ENCODE measurements at places on chromosomes 13 and 19. TPM values are rescaled to one million over a fixed set of nuclear protein-coding genes. Genes with fewer than 3 reads are reported as not detected.

ZNF581 gene
- total RNA-seq, result 33.8 TPM

DNA sequence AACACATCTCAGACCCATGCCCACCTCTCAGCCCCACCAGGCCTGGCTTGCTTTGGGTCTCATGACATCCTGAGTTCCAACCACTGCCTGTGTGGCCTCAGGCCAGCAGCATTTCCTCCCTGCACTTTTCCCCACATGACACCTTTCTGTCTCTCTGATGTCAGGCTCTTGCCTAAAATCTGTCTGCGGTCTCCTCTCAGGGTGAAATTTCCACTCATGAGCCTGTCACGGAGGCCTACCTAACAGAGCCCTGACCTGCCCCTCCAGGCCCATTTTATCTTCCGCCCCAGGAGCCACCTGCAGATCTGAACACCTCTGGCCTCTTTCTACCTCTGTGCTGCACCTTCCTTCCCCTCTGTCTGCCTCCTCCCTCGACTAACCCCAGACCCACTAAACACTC, 93.5 kb downstream of the ZDHHC20 start:
- no peaks in the 10 kb centered on the region for H3K27me3 ChIP-seq
- DNase-seq, result peak; percentile 66
- H3K36me3 ChIP-seq, result no peaks in the 10 kb centered on the region
- H3K27ac ChIP-seq, result peak overlapping the region; percentile 89
- peaks cover 14% of the 10 kb centered on the region for H3K4me1 ChIP-seq

CRX gene
- total RNA-seq, result not detected

ATP8A2 gene
- 3.5 TPM for total RNA-seq

FBXO27 gene
- not detected for total RNA-seq

CASP14 gene
- not detected for total RNA-seq

F2RL3 gene
- not detected for total RNA-seq

DNA sequence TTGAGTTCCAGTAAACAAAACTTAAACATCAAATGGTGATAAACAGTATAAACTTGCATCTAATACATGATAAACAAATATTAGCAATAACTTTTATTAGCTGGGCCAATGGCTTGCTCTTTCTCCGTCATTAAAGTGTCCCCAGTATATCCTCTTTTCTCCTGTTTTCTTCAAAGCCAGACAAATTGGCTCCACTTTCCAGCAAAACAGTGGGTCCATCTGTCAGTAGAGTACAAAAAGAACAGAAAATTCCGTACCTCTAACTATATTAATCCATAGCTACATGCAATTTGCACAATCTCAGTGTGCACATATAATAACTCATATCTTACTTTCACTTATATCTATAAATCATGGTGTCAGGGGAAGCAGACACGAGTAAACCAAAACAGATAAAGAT, 678.0 kb upstream of the SPRY2 start:
- H3K4me1 ChIP-seq, result no peaks in the 10 kb centered on the region
- no peak overlapping the region for H3K27ac ChIP-seq
- DNase-seq, result no peak
- no peaks in the 10 kb centered on the region for H3K36me3 ChIP-seq
- H3K27me3 ChIP-seq, result no peaks in the 10 kb centered on the region
- no peak overlapping the region for H3K4me3 ChIP-seq

ARL11 gene
- total RNA-seq, result 1.7 TPM

DNA sequence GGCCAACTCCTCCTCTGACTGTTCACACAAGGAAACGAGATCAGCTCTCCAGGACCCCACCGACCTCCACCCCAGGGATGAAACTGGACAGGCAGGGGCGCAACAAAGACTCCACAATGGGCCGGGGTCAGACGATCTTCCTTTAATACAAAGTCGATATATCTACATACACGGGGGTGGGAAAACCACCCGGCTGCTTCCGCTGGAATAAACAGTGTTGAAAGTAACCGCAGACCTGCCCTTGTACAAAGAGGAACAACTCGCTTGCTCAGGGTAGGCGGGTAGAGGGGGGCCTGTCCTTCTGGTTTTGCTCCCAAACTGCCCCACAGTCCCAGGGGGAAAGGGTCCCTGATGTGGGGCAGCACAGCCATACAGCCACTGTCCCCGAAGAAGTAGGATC, 135.2 kb downstream of the PTPRS start:
- DNase-seq, result peak; percentile 32
- peak overlapping the region; percentile 30 for H3K4me3 ChIP-seq
- no peaks in the 10 kb centered on the region for H3K36me3 ChIP-seq

- H3K27ac ChIP-seq, result no peak overlapping the region
- H3K4me1 ChIP-seq, result peaks cover 4% of the 10 kb centered on the region
- no peaks in the 10 kb centered on the region for H3K36me3 ChIP-seq
- DNase-seq, result no peak
- peaks cover 3% of the 10 kb centered on the region for H3K27me3 ChIP-seq
- no peak overlapping the region for H3K4me3 ChIP-seq
Measured at GRCh38 chr19:6947745-6948144, 60.4 kb downstream of the ADGRE1 start.

GRCh38 chr13:60755380-60756163, 358.6 kb downstream of the TDRD3 start:
- no peaks in the 10 kb centered on the region for H3K27me3 ChIP-seq
- DNase-seq, result no peak
- H3K36me3 ChIP-seq, result no peaks in the 10 kb centered on the region
- no peaks in the 10 kb centered on the region for H3K4me1 ChIP-seq

TNFSF9 gene
- 1.0 TPM for total RNA-seq

TUBB4A gene
- total RNA-seq, result 7.6 TPM

DNA sequence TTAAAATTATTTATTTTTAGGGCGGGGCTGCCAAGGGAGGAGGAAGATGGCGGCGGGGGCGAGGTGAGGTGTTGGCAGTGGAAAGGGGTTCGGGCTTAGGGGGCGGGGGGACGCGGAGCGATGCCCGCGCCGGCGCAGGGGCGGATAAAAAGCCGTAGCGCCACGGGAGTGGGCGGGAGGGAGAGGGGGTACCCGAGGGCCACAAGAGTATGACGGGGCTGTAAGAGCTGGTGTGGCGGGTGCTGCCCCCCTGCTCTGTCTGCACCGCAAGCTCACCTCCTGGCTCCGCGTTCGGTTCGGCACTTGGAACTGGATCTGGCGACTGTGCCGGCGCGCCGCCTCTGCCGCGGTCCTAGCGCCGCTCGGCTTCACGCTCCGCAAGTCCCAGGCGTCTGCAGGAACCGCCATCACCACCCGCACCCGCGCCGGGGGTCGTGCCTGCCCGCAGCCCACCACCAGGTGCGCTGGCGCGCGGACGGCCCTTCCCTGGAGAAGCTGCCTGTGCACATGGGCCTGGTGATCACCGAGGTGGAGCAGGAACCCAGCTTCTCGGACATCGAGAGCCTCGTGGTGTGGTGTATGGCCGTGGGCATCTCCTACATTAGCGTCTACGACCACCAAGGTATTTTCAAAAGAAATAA, 265.2 kb upstream of the SGCG start:
- H3K27me3 ChIP-seq, result peaks cover 41% of the 10 kb centered on the region
- H3K4me1 ChIP-seq, result peaks cover 2% of the 10 kb centered on the region
- no peak for DNase-seq
- H3K4me3 ChIP-seq, result peak overlapping the region; percentile 2
- no peaks in the 10 kb centered on the region for H3K36me3 ChIP-seq
- H3K27ac ChIP-seq, result no peak overlapping the region

ELSPBP1 gene
- total RNA-seq, result not detected

ZNF536 gene
- not detected for total RNA-seq

MTRF1 gene
- total RNA-seq, result 45.9 TPM

DNA sequence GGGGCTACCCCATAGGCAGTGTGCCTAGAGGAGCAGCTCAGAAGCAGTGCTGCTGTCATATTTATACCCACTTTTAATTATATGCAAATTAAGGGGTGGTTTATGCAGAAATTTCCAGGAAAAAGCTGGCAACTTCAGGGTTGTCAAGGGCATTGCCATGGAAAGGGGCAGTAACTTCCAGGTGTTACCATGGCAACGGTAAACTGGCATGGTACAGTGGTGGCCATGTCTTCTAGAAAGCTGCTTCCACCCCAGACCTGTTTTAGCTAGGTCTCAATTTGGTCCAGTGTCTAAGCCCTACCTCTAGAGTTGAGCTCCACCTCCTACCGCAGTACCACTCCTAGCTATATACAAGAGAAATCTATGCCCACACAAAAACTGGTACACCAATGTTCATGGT, 11.3 kb downstream of the PNMA8A start:
- peaks cover under 1% of the 10 kb centered on the region for H3K27me3 ChIP-seq
- no peak overlapping the region for H3K27ac ChIP-seq
- no peak for DNase-seq
- H3K36me3 ChIP-seq, result no peaks in the 10 kb centered on the region
- H3K4me3 ChIP-seq, result no peak overlapping the region
- no peaks in the 10 kb centered on the region for H3K4me1 ChIP-seq

- H3K36me3 ChIP-seq, result peaks cover 10% of the 10 kb centered on the region
- H3K4me3 ChIP-seq, result no peak overlapping the region
- DNase-seq, result no peak
- H3K27me3 ChIP-seq, result no peaks in the 10 kb centered on the region
- H3K4me1 ChIP-seq, result peaks cover 41% of the 10 kb centered on the region
Measured at GRCh38 chr19:54151362-54152035, 8.0 kb downstream of the LENG1 start.

CEACAM4 gene
- not detected for total RNA-seq

PBX4 gene
- total RNA-seq, result 49.4 TPM

GSK3A gene
- 27.1 TPM for total RNA-seq

GRCh38 chr13:38518328-38518727, 168.5 kb upstream of the FREM2 start:
- H3K4me3 ChIP-seq, result no peak overlapping the region
- DNase-seq, result no peak
- no peaks in the 10 kb centered on the region for H3K4me1 ChIP-seq
- H3K36me3 ChIP-seq, result no peaks in the 10 kb centered on the region

DNA sequence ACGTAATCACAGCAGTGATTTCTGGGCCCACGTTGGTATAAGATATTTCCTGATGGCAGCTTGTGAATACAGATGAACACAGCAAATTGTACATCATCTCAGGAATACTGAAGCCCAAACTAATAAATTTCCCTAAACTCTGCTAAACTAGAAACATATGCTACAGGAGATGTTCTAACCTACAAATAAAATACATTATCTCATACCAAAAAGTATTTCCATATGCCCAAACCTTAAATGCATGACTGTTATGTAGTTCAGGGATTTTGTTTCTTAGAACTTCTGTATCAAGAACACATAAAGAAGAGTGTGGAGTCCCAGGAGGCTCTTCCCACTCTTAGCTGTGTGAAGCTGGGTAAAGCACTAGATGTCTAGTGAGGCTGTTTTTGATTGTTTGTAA, 138.4 kb downstream of the RFC3 start:
- peaks cover 1% of the 10 kb centered on the region for H3K36me3 ChIP-seq
- H3K4me3 ChIP-seq, result no peak overlapping the region
- no peak overlapping the region for H3K27ac ChIP-seq
- DNase-seq, result no peak
- H3K4me1 ChIP-seq, result no peaks in the 10 kb centered on the region
- no peaks in the 10 kb centered on the region for H3K27me3 ChIP-seq

DNA sequence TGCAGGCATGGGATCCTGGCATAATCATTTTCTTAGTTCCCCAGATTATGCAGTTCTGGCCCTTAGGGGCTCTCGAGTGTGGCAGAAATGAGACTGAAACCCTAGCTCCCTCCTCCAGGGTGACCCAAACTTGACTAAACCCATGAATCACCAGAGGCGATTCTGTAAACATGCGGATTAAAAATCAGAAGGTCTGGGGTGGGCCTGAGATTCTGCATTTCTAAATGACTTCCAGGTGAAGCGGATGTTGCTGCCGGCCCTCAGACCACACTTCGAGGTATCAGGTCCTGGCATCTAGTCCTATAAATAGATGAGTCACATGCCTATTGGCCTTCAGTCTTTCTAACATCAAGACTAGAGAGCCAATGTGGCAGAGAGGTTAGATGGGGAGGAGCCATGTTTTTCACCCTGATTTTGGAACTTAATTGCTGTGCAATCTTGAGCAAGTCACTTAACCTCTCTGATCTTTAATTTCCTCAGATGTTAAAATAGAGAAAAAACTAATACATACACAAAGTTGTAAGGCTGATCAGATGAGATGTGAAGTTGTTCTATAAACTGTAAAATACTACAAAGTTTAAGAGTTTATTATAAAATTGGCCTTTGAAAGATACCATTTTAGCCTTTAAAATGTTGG, 431.2 kb downstream of the FOXO1 start:
- no peaks in the 10 kb centered on the region for H3K36me3 ChIP-seq
- no peak for DNase-seq
- H3K27ac ChIP-seq, result no peak overlapping the region

DNA sequence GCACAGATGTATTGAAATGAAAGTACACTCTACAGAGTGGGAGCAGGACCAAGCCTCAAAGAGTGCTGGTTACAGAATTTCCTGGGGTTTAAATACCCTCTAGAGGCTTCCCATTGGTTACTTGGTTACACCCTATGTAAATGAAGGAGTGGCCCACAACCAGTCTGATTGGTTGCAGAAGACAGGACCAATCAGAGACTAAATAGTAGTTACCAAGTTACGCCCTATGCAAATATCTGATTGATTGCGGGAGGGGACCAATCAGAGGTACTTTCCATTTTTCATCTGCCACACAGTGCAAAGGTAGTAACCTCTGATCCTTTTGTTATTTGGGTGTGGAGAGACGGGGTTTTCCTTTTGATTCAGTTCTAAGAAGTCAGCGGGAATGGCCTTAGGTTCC, 5.5 kb upstream of the ZFP82 start:
- H3K36me3 ChIP-seq, result peaks cover 8% of the 10 kb centered on the region
- H3K27ac ChIP-seq, result no peak overlapping the region
- H3K4me1 ChIP-seq, result peaks cover 2% of the 10 kb centered on the region
- H3K27me3 ChIP-seq, result peaks cover 39% of the 10 kb centered on the region
- no peak for DNase-seq

DNA sequence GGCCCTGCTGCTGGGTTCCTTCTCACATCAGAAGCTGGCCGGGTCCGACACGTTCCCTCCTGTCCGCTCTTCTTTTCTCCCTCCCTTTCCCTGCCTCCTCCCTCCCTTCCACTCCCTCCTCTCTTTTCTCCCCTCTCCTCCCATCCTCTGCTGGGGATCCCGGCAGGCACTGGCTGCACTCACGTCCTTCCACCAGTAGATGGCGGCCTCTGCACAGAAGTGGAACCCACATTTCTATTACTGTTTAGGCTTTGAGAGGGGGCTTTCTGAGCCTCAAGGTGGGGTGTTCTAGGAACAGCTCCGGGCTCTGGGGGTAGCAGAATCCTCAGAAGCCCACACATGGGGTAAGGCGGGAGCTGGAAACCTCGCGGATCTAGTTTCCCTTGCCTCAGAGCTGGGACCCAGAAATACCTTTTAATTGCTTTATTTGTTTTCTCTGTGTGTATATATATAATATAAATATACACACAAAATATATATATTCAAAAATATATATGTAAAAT, 294.2 kb downstream of the ZNF536 start:
- peak; percentile 24 for DNase-seq
- H3K4me3 ChIP-seq, result no peak overlapping the region
- peaks cover 47% of the 10 kb centered on the region for H3K27me3 ChIP-seq
- H3K36me3 ChIP-seq, result no peaks in the 10 kb centered on the region
- no peaks in the 10 kb centered on the region for H3K4me1 ChIP-seq

DNA sequence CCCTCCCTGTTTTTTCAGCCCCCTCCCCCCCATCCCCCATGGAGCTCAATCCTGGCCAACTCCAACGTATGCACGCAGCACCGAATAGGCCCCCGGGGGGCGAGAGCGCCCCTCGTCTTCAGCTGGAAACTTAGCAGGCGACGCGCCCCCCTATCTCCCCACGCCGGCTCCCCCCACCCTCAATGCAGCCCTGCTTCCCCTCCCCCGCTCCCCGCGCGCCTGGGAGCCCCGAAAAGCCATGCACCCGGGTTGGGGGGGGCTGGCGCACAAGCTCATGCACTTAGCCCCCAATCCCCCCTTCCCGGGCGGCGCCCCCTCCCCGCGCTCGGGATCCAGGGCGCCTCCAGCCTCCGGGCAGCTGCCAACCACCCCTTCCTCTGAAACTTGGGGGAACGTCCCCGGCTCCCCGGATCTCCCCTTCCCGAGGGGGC, 508 bp downstream of the ZBTB7A start:
- H3K27me3 ChIP-seq, result no peaks in the 10 kb centered on the region
- H3K4me1 ChIP-seq, result peaks cover 49% of the 10 kb centered on the region
- H3K4me3 ChIP-seq, result peak overlapping the region; percentile 67
- no peaks in the 10 kb centered on the region for H3K36me3 ChIP-seq
- H3K27ac ChIP-seq, result peak overlapping the region; percentile 66
